ENCODE measurements at places on chromosomes 12 and 14.

- no peak for DNase-seq
Observed at GRCh38 chr12:129665414-129665813, 238.4 kb downstream of the TMEM132D start.

- no peak for DNase-seq
Observed at GRCh38 chr14:61140271-61140670, 140.9 kb downstream of the TMEM30B start.

DNA sequence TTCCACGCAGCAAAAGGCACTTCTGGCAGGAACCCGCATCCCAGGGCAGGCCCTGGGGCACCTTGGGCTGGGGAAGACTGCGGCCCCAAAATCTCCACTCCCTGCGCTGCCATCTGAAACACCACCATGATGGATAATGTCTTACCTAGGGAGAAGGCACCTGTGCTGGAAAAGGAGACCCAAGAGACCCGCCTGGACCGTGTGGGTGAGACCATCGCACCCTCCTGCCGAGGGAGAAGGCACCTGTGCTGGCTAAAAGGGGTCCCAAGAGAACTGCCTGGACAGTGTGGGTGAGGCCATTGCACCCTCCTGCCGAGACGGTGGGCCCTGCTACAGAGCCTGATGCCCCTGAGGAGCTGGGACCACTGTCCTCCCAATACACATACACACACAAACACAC is 24.8 kb upstream of the INF2 start:
- DNase-seq: no peak

DNA sequence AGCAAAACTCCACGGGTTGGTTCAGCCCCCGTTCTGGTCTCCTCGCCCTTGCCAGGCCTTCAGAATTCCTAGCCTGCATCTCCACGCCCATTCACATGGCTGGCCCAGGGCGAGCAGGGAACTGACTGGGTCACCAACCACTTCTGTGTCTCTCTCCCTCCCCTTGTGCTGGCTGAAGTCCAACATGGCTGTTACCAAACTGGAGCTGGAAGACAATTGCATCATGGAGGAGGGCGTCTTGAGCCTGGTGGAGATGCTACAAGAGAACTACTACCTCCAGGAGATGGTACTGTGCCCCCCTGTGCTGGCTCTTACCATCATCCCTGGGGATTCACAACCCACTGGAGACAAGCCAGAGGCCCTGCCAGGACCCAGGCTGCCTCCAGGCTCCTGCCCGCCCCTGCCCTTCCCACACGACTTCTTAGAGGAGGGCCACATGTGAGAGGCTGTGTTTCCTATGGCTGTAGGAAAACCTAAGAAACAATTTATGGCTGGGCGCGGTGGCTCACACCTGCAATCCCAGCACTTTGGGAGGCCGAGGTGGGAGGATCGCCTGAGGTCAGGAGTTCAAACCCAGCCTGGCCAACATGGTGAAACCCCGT is 9.9 kb downstream of the LRRC74A start:
- DNase-seq: no peak

GRCh38 chr14:43914041-43914693 is 592.9 kb downstream of the FSCB start:
- no peak for DNase-seq

DNA sequence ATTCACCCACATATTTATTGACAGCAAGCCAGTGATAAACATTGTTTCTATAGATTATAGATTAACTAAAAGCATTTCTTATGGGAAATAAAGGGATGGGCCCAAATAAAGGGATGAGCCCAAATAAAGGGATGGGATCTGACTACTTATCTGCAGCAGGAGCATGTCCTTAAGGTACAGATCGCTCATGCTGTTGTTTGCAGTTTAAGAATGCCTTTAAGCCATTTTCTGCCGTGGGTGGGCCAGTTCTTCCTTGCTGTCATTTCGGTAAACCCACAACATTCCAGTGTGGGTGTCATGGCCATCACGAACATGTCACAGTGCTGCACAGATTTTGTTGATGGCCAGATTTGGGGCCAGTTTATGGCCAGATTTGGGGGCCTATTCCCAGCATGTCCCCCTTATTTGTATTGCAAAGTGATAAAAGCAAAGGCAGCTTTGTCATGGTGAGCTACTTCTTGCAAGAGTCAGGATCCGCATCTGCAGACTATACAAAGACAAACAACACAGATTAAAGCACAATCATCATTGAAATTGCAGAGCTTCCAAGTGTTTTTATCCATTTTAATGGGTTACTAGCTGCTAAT is 700.7 kb downstream of the LRFN5 start:
- no peak for DNase-seq

DNA sequence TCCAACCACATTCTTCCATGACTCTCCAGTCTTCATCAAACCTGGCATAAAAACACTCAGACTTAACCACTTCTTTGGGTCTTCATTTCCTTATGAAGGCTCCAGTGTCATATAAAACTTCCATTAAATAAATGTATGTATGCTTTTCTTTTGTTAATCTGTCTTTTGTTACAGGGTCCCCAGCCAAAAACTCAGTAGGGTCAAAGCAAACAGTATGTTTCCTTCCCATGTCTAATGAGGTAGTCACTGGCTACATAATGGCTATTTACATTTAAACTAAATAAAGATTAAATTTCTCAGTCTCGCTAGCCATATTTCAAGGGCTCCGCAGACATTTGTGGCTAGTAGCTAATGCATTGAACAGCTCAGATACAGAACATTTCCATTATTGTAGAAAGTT is 40.1 kb upstream of the STAB2 start:
- DNase-seq: no peak

GRCh38 chr14:76759589-76759988 is 1.7 kb upstream of the VASH1 start:
- no peak for DNase-seq

GRCh38 chr12:3604748-3605586 is 114.0 kb downstream of the PRMT8 start:
- no peak for DNase-seq

GRCh38 chr14:91893669-91894068 is 26.3 kb upstream of the TC2N start:
- DNase-seq: no peak

DNA sequence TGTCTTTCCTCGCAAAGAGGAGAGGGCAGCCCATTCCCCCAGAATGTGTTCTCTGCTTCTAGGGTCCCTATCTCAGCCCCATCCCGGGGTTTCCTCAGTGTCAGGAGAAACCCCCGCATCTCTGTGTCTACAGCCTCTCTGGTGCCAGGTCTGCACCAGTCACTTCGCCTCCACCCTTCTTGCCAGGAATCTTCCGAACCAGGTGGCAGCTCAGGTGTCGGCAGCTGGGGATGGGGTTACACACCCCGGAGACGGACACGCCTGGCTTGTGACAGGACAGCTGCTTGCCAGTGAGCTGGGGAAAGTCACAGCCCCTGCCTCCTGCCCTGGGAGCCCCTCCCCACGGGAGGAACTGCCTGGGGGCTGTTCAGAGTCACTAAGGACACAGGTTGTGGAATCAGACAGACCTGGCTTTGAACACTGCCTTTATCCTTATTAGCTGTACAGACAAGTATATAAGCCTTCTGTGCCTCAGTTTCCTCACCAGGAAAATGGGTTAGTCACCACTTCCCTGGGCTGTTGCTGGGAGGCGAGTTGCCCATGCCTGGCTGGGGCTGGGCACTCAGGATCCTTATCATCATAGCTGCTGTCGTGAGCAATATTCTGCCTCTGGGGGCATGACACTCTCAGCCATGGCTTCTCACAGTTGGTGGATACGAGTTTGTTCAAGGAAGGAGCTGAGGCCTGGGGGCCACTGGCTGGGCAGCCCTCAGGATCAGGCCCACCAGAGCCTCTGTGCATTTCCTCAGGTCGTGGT is 10.8 kb downstream of the HIP1R start:
- no peak for DNase-seq

DNA sequence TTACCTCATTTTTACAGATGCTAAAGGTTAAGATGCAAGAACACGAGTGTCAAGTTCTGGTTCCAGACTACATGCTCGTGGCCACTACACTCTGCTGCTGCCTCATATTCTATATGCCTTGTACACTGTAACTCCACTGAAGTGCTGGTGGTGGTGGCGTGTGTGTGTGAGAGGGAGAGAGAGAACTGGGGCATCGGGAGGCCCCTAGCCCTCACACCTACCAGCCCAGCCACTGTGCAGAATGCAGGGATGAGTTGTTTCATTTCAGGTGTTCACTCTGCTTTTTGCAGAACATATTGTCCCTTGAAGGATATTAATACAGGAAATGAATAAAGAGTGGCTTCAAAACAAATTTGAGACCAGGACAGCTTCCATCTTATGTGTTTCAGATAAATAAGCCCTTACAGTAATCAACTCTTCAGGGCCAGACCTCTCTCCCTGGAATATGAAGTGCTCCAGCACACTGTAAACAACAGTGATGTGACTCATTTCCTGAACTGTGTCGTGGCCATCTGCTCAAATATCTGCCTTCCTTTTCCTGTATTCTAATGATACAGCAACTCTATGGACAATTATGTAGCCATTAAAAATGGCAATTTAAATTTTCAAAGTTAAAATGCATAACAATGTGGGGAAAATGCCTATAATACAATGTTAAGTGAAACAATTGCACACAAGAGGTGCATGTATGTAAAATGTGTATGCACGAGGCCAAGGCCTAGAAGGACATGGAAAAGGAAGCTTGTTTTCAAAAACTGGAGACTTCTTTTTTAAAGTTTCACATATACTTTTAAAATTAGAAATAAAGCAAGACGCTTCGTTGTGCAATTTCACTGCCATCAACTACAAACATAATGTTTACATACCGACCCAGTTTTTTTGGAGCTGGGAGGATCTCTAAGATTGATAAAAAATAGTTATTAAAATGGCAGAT is 215.4 kb downstream of the PELI2 start:
- DNase-seq: no peak

GRCh38 chr12:119302451-119303080 is 32.0 kb upstream of the CCDC60 start:
- DNase-seq: no peak

- DNase-seq: no peak
Observed at GRCh38 chr12:93323625-93324329, 53.9 kb upstream of the NUDT4 start.
